ENCODE measurements at places on chromosomes 5 and 9.

DNA sequence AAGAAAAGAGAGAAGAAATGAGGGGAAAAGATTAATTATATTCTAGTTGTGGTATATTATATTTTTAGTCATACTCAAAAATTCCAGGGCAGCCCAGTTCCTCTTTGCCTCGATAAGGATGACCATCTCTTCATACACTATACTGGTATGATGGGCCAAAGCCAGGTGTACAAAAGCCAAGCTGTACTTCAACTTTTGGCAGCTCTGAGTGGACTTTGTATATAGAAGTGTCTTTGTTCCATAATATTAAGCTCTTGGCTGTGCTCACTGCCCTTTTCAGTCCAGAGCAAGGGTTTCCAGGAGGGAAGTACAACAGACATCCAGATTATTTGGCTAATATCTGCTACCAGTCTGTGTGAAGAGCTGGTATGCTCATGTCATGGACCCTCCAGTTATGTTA, 934.3 kb upstream of the CDH10 start:
- no peak for DNase-seq

DNA sequence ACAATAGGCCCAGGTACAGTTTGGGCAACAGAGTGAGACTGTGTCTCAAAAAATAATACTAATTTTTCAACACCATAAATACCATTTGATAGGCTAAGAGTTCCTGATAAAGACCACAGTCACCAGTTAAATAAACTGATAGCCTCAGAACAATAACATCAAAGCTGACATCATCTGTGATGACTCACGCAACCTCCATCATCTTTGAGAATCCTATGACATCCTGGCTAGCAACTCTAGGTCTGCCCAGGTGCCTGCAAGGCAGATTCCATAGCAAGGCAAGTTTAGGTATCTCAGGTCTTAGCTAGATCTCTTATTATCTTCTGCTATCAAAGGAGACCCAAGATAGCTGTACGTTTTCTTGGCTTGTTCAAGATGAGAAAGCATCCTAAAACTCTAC, 30.5 kb upstream of the UBAP2 start:
- no peak for DNase-seq

DNA sequence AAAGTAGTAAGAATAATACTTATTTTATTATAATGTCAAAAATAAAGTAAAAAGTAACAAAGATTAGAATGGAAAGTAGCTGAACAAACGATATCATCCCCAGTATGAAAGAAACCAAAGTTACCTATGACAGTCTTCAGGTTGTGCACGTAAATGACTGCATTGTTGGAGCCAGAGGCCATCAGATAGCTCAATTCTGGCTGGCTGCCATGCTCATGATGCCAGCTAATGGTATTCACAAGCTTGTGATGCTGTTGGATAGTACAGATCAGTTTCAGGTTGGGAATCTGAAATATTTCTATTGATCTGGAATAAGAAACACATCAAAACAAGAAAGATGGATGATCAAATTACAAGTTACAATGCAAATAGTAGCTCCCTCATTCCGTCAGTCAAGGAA, 21.1 kb downstream of the GEMIN5 start:
- DNase-seq = no peak

DNA sequence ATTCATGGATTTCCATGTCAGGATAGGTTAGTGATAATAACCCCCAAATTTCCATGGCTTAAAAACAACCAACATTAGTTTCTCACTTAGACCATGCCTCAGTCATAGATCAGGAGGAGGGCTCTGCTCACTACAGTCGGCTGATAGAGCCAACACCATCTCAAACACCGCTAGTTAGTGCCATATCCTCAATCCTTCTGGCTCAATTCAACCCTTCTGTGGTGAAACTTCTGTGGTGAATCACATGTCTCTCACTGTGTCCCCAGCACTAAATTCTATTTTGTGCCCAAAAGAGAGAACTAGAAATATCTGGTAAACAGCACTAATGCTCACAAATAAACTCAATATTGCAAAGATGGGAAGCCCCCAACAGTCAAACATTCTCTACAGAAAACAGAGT, 21.1 kb downstream of the ECPAS start:
- no peak for DNase-seq

DNA sequence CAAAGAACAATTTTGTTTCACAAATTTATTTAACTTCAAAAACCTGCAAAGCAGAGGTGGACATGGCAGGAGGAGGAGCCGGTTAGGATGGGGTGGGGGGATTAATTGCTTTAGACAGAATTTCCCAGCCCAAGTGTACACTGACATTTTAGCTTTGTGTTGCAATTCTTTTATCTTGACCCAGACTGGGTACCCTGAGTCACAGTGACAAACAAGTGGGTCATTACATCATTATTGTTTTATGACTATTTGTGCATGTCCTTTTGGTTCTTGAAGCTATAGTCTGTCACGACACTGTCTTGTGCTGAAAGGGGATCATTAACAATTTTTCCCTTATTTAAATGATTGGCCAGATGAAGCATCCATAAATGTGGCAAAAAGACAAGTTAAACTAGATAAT, 84.5 kb upstream of the VCAN start:
- no peak for DNase-seq
